Fibroblast of skin of right quadriceps (primary cell): ENCODE measurements at places on chromosomes 1 and 21.

DNA sequence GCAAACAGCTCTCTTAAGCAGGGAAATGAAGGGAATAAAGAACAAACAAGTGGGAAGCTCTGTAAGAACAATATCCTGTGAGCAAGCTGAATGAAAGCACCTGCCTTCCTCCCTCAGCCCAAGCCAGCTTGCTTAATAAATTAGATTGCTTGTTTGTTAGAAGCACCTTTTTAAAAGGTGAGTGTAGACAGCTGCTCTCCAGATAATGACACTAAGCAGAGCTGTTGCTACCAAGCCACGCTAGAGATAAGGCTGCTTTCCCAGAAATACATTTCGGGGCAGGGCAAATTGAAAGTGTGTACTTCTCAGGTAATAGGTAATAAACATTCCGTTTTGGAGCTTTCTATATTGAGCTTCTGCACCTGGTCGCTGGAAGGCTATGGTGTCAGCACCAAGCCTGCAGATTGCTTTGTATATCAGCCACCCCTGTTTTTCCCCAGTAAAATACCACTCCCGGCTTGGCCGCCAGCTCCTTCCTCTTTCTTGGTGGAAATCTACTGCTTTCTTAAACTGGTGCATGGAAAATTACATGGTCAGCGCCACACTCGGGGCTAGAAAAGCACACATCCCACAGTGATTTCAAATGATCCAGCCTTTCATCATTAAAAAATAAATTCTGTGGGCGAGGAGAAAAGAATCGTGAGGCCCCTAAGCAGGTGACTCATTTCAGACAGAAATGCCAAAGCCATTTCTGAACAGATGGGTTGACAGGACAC, 151.3 kb downstream of the ETS2 start:
- DNase-seq: peak; percentile 48

GRCh38 chr21:37193676-37194075, 73.5 kb downstream of the VPS26C start:
- no peak for DNase-seq

DNA sequence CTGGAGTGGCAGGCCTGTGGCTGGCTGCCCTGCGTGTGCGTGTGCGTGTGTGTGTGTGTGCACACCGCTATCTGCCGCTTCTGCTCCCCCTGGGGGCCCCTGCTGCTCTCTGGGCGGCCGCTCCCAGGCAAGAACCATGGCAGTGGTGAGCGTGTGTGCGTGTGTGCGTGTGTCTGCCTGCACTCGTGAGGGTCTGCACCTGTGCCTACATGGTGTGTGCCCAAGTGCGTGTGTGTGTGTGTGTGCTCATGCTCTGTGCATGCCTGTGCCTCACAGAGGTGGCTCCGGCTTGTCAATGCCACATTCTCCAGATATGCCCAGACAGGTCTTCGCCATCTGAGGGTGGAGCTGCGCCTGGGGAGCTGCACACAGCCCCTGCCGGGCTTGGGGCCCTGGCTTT, 18.7 kb upstream of the PEX10 start:
- DNase-seq: no peak

DNA sequence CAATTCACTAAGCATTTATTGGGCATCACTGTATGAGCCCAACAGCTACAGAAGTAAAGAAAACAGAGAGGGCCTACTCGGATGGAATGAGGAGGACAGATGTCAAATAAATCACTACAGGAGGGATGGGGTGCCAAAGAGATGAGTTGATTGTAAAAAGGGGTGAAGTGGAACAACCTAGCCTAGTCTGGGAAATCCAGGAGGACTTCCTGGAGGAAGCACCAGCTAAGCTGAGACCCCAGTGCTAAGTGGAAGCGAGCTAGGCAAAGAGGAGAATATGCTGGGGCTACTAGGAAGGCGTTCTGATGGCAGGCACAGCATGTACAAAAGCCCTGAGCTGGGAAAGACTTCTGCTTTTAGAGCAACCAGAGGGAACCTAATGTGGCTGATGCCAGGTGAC, 42.1 kb downstream of the TAS1R2 start:
- no peak for DNase-seq

- DNase-seq: no peak
These were observed 522 bp downstream of the SLC45A1 start for GRCh38 chr1:8318436-8318835.

- DNase-seq: no peak
These were observed 305.9 kb upstream of the USP25 start for GRCh38 chr21:15423676-15424445.

DNA sequence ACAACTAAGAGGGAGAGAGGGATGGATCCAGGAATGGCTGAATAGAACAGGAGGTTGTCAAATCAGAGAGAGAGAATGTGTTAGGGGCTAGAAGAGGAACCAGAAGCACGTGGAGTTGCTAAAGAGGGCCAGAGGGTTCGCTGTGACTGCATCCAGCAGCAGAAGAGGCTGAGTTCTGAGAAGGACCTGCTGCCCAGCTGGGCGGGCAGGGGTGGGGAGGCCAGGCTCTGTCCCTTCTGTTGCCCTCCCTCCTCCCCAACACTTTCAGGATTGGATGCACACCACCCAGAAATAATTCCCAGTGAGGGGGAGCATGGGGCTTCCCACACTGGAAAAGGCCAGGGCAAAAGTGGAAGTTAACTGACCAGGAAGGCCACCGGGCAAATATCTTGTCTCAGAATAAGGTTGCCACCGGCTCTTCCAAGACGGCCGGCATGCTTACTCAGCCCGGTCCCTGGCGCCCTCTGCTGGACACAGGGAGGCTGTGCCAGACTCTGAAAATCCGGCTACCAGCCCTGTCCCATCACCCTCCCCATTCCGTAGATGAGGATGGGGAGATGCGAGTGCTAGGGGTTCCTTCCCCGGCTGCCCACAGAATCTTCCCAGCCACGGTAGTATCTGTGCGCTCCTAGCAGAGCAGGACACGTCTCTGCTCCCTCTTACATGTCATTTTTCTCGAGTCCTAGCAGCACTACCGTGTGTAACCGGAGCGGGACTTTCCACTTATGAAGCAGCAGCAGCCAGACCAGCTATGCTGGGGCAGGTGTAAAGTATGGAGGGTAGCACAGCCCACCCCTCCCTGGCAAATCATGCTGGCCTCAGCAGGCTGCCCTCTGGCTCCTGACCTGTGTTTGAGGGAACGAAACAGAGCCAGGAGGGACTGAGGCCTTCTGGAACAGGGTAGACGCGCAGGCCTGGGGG, 46.8 kb upstream of the A3GALT2 start:
- peak; percentile 73 for DNase-seq

DNA sequence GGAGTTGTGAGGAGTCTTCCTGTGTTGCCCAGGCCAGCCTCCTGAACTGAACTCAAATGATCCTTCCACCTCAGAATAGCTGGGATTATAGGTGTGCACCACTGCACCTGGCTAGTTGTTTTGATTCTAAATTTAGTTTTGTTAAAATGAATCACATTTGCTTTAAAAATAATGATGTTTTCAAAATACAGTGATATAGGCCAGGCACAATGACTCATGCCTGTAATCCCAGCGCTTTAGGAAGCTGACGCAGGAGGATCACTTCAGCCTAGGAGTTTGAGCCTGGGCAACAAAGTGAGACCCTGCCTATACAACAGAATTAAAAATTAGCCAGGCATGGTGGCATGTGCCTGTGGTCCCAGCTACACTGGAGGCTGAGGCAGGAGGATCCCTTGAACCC, 24.3 kb downstream of the RTCA start:
- no peak for DNase-seq

DNA sequence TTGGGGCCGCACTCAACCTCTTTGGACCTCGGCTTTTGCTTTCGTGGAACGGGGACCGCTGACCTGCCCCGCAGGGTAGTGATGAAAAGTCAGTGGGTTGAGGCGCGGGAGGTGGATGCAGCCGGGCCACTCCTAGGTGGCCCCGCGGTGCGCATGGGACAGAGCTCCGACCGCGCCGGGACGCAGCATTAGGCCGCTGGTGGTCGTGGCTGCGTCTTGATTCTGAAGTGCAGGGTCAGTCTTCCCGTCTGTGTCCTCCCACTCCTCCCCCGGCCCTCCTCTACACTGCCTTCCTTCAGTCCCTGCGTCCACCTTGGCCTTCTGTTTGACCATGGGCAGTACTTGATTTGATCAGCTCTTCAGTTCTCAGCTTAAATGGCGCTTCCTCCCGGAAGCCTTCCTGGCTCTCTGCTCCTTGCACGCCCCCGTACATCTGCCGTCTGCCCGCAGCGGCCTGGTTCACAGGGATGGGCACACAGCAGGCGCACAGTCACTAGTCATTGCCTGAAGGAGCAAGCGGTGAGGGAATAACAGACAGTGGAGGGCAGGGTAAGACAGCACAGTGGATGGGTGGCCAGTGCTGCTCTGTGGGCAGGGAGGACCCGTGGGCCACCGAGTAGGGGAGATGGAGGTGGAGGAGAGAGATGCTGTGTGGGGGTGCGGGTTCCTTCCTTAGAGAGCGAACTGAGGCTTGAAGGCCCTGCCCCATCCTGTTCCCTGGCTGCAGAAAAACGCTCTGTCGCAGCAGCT, 633 bp downstream of the THEMIS2 start:
- no peak for DNase-seq

- no peak for DNase-seq
These were observed 22.8 kb downstream of the TAS1R2 start for GRCh38 chr1:18836654-18837053.

- DNase-seq: no peak
These were observed 3.2 kb upstream of the ADIPOR1 start for GRCh38 chr1:202961220-202961880.

DNA sequence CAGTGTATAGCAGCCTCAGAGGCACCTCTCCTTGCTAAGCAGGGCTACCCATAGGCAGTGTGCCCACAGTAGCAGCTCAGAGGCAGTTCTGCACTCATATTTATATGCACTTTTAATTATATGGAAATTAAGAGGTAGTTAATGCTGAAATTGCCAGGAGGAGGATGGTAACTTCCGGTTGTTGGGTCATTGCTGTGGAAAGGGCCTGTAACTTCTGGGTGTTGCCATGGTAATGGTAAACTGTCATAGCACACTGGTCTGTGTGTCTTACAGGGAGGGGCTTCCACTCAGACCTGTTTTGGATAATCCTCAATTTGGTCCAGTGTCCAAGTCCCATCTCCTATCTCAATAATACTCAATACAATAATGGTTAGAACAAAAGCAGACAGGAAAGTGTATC, 7.6 kb downstream of the CFH start:
- no peak for DNase-seq

DNA sequence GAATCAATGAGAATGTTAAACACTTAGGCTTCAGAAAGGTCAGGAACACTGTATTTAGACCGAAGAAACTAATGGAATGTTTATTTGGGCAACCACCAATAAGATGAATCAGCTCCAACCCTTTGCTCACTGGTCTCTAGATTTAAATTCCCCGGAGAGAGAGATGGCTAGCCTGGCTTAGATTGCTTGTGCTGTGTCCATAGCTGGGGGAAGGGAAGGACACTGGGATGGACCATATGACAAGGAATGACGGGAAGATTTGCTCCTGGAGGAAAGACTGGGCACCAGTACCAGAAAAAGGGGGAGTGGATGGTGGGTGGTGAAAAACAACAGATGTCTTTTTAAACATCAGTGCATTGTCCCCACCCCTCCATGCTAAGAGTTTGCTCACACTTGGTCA, 426.6 kb downstream of the DUSP10 start:
- DNase-seq: peak; percentile 75

- DNase-seq: peak; percentile 43
These were observed 68.1 kb upstream of the AK4 start for GRCh38 chr1:65079941-65080340.

GRCh38 chr1:177442584-177442983, 271.8 kb downstream of the BRINP2 start:
- DNase-seq: no peak

GRCh38 chr1:43232074-43232473, 37.7 kb upstream of the TMEM125 start:
- peak; percentile 69 for DNase-seq

- no peak for DNase-seq
These were observed 123.4 kb upstream of the COL6A1 start for GRCh38 chr21:45858180-45858579.

- DNase-seq: peak; percentile 39
These were observed 612 bp downstream of the PSMA5 start for GRCh38 chr1:109425391-109426280.

DNA sequence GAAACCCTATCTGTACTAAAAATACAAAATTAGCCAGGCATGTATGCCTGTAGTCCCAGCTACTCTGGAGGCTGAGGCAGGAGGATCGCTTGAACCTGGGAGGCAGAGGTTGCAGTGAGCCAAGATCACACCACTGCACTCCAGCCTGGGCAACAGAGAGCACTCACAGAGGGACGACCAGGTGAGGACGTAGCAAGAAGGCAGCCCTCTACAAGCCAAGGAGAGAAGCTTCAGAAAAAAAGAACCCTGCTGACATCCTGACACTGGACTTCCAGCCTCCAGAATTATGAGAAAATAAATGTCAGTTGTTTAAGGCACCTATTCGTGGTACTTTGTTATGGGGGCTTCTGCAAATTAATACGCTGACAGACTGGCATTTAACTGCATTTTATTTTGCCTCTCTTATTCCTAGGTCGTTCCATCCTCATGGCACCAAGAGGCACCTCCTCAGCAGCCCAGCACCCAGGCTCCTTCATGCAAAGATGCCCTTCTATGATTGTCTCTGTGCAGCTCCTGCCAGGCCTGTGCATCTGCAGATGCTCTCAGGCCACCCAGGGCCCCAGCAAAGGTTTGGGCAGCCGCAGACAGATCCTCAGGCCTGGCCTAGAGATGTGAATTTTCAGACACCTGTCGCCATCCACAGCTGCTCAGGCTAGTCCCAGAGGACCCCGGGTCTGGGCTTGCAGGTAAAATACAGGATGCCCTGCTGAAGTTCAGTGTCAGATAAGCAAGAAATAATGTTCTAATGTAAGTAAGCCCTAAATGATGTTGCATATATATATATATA, 86.0 kb upstream of the COX20 start:
- no peak for DNase-seq

DNA sequence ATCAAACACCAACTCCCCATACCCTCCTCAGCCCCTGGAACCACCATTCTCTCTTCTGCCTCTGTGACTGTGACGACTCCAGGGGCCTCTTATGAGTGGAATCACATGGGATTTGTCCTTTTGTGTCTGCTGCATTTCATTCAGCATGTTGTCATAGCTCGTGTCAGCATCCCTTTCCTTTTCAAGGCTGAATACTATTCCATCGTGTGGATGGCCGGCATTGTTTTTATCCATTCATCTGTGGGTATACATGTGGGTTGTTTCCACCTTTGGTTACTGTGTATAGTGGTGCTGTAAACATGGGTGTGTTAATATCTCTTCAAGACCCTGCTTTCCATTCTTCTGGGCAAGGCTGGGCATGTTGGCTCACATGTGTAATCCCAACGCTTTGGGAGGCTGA, 17.1 kb upstream of the OBSCN start:
- no peak for DNase-seq

DNA sequence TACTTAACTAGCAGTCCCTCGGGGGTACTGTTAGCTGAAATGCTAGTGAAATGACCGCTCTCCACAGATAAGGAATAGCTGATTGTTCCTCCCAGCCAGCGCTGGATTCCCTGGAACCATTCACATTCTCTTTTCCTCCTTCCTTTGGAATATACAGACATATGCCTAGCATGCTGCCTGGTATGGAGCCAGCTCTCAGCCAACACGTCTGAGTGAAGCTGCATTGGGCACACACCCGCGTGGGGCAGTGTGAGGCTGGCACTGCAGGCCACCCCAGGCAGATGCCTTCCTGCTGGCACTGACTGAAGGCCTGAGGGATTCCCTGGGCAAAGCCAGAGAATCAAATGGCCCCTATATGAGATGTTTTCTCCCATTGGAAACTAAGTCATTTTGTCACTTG, 66.7 kb downstream of the TLR5 start:
- DNase-seq: no peak

GRCh38 chr1:52842643-52843310, at the start of gene ZYG11A:
Gene ZYG11A, plus strand, starts transcription at chr1:52842760. Its CDS starts 124 bp downstream, at chr1:52842884.
- peak; percentile 74 for DNase-seq
